ENCODE measurements at places on chromosomes 13 and 19.
A peak's percentile ranks its signal among the peaks of the same experiment; 100 is the strongest.

- DNase-seq = no peak
These were observed 10.6 kb downstream of the BCKDHA start for GRCh38 chr19:41408256-41408655.

DNA sequence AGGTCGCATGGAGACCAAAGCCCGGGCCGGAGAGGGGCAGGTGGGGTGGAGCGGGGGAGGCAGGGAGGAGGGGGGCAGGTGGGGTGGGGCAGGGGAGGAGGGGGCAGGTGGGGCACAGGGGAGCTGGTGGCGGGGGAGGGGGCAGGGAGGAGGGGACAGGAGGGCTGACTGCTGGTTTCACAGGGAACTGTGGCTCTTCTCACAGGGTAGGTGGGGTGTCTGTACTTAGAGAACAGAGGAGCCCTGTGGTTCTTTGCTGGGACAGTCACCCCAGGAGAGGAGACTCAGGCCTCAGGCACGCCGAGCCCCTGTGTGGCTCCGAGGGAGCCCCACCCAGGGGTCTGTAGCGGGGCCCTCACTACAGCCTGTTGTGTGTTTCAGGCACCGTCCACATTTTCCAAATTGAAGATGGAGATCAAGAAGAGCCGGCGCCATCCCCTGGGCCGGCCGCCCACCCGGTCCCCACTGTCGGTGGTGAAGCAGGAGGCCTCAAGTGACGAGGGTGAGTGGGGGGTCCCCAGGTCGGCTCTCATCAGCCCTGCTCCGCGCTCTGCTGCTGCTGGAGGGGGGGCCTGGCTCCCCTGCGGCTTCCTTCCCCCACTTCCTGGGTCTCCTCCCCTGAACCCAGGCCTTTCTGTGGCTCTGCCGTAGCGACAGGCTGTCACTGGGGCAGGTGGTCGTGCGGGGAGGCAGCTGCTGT is 162.7 kb downstream of the KDM4B start:
- DNase-seq = no peak

- no peak for DNase-seq
These were observed 7.2 kb upstream of the SERTM1 start for GRCh38 chr13:36666477-36667229.

DNA sequence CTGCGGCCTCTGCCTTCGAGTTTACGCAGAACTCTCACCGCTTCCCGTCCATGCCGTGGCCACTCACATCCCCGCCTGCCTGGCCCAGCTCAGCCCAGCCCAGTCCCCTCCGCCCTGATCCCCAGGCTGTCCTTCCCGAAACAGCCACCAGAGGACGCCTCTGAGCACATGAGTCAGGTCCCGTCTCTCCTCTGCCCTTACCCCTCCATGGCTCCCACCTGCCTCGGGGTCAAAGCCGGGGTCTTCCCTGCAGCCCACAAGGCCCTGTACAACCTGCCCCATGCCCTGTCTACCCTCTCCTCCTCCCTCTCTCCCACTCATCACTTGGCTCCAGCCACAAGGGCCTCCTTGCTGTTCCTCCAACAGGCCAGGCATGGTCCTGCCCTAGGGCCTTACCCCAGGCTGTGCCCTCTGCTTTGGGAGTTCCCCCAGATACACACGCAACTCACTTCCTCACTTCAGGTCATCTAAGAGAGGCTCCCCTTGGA is 8.1 kb upstream of the SEMA6B start:
- peak; percentile 77 for DNase-seq

- DNase-seq = no peak
These were observed 97.0 kb upstream of the RNF113B start for GRCh38 chr13:98273824-98274742.

GRCh38 chr19:3762501-3763459 is at the start of gene MRPL54:
Gene MRPL54 (plus strand): TSS chr19:3762682. CDS start chr19:3762701, 19 bp downstream.
- peak; percentile 99 for DNase-seq

Data from activated CD4-positive, CD25-positive, alpha-beta regulatory T cell treated with anti-CD3 and anti-CD28 coated beads, Interleukin-2, amount 50 U/mL, for 72 hours (primary cell).